Osteoblast (primary cell): ENCODE measurements at places on chromosomes 2 and 18. TPM values are rescaled to one million over a fixed set of nuclear protein-coding genes. Genes with fewer than 3 reads are reported as not detected.

Gene LMAN1
- total RNA-seq, result 189 and 210 TPM in 2 replicates

Gene PDCD1
- total RNA-seq, result not detected in 2 replicates

- no peaks in the 10 kb centered on the region for H3K4me1 ChIP-seq
- peak; percentile 13 for DNase-seq
- no peak overlapping the region for H3K4me3 ChIP-seq
These were observed 322.9 kb downstream of the GALR1 start for GRCh38 chr18:77572537-77572936.

DNA sequence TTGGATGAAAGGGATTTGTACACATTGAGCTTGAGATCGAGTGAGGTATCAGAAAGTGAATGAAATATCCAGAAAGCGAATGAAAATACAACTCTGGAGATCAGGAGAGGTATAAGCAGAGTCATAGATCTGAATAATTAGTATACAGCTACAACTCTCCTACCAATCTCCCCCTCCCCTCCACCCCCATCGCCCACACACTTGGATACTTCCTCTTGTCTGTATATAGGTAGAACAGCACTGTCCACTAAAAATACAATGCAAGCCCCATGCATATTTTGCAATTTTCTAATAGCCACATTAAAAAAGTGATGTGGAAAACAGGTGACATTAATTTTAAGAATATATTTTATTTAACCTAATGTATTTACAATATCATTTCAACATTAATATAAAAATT lies 23.7 kb upstream of the WIPF1 start:
- no peak overlapping the region for H3K4me3 ChIP-seq
- no peak overlapping the region for H3K27ac ChIP-seq
- no peaks in the 10 kb centered on the region for H3K36me3 ChIP-seq

- H3K4me1 ChIP-seq, result no peaks in the 10 kb centered on the region
- H3K4me3 ChIP-seq, result no peak overlapping the region
- H3K36me3 ChIP-seq, result no peaks in the 10 kb centered on the region
- H3K27me3 ChIP-seq, result peaks cover 4% of the 10 kb centered on the region
- DNase-seq, result no peak
- no peak overlapping the region for H3K27ac ChIP-seq
These were observed 227.8 kb downstream of the TMEM163 start for GRCh38 chr2:134491022-134491421.
